ENCODE measurements at places on chromosomes 2 and 18.

GRCh38 chr18:68060871-68061270 lies 544.4 kb upstream of the DSEL start:
- no peak for DNase-seq

DNA sequence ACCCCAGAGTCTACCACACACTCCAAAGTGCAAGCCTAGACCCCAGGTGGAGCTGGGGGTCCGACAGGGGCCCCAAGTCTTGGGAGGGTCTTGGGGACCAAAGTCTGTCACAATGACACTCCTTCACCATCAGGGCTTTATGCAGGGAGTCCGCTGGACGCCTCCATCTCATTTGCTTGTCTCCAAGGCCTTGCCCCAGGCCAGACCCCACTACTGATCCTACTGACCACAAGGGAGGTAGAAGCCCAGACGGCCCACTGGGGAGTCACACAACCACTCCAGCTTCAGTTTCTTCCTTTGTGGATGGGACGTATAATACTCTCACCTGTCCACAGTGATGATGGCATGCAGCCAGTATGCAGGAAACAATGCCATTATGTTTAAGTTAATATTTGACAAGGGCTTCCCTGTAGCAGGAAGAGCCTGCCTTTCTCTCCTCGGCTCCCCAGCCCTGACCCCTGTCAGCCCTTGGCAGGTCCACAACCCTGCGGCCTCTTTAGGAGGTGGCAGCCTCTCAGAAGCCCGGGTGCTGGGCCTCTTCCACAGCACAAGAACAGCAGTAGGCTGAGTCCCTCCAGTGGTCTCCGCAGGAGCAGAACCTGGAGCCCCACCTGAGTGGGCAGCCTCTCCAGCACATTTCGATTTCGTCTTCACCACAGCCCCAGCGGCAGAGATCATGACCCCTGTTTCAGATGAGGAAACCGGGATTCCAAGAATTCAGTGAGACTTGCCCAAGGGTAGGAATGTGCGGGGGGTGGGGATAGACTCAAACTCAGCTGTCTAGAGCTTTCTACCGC lies 6.5 kb downstream of the BIN1 start:
- no peak for DNase-seq

GRCh38 chr18:76801567-76802505 lies 20.5 kb upstream of the ZNF236 start:
- DNase-seq = no peak

GRCh38 chr2:108169982-108170625 lies 69.7 kb upstream of the SULT1C3 start:
- DNase-seq = no peak

DNA sequence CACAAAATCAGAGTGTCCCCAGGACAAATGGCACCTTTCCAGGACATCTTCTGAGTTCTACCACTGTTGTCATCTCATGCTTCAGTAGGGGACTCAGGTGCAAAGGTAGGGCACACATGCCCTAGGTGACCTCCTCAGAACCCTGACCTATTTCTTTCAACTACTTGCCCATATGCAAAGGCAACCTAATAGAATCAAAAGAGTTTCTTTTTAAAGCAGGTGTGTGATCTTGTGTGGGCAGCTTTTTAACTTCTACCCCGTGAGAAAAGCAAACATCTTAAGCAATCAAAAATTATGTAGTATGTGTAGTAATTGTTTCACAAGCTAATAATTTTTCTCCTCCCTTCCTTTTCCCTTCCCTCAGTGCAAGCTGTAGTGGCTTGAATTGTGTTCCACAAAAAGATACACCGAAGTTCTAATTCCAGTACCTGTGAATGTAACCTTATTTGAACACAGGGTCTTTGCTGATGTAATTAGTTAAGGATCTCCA lies 333.1 kb downstream of the RND3 start:
- no peak for DNase-seq

- DNase-seq = no peak
These were observed 9.4 kb downstream of the KHK start for GRCh38 chr2:27095745-27096651.

- no peak for DNase-seq
These were observed 112.6 kb upstream of the PXDN start for GRCh38 chr2:1856922-1857321.

DNA sequence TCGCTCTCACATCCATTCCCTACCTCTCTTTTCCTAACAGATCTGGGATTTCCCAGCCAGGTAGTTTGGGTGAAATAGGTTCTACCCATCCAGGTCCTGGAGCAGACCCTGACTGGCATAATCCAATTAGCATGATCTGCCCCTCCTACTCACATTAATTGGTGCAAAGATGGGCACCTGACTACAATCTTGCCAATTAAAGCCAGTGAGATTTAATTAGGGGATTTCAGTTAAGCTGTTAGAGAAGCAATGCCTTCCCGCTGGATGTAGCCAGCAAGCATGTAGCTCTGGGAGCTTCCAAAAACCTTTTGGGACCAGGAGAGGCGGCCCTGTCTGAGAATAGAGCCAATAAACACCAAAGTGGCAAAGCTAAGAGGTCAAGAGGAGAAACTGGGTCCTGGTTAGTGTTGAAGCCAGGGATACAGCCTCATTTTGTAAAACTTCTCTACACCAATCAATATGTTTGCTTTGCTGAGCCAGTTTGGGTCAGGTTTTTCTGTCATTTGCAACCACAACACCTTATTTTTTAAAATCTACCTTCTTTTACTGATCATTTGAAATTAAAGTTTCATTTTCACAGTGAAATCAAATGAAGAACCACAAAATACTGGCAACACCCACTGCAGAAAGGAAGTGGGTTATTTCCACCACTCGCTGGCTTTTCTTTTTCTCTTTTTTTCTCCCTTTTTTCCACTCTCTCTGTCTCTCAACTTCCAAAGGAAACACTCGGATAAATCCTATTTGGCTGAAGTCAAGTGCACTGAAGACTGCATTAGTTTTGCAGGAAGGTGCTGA lies 3.2 kb upstream of the TTC39C start:
- DNase-seq = no peak

DNA sequence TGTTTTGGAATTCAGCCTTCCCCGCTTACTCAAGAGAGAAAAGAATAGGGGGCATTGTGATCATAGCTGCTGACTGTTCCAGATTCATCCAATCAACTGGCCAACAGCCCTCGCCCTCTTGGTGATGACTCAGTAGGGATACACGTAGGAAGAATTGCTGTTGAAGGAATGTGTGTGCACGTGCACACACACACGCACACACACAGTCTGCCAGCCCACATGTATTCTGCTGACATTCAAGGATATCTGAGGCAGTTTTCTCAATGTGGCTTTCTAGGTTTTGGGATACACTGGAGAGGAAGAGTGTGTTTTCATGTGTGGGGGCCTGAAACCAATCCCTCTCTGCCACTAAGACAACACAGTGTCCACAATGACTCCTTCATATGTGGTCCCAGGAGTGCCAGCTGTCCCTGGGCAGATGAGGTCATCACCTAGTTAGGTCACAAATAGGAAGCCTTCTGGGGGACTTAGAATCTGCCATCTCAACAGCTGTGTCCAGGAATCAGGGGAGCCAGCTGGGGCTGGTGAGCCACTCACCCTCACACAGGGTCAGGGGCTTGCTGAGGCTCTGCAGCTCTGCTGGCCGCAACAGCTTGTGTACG lies 352.6 kb downstream of the SS18 start:
- peak; percentile 91 for DNase-seq

DNA sequence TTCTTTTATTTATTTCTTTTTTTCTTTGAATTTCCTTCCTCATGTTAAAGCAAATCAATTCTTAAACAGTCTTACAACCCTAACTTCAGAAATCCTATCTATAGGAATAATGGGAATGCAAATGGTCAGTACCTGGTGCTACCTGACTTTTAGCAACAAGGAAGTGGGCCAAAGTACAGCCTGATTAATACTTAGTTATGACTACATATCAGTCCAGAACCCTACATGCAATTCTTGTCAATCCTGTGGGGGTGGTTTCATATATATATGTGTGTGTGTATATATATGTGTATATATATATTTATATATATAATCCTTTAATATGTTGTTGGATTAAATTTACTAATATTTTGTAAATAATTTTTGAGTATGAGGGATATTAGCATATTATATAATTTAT lies 14.8 kb upstream of the TRAPPC8 start:
- DNase-seq = no peak

DNA sequence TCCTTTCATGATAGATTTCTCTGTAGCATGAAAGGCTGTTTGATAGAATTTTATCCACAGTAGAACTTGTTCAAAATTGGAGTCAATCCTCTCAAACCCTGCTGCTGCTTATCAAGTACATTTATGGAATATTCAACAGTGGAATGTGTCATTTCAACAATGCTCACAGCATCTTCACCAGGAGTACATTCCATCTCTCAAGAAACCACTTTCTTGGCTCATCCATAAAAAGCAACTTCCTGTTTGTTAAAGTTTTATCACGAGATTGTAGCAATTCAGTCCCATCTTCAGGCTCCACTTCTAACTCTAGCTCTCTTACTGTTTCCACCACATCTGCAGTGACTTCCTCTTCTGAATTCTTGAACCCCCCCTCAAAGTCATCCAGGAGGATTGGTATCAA lies 29.4 kb downstream of the PDCL3 start:
- no peak for DNase-seq

Measured in HS-27A (cell line).